ENCODE measurements at places on chromosomes 4 and X. TPM values are rescaled to one million over a fixed set of nuclear protein-coding genes. Genes with fewer than 3 reads are reported as not detected.

GRCh38 chrX:118718737-118719136 is 8.7 kb upstream of the IL13RA1 start:
- H3K27ac ChIP-seq, result no peak overlapping the region
- DNase-seq, result no peak
- no peaks in the 10 kb centered on the region for H3K36me3 ChIP-seq

DNA sequence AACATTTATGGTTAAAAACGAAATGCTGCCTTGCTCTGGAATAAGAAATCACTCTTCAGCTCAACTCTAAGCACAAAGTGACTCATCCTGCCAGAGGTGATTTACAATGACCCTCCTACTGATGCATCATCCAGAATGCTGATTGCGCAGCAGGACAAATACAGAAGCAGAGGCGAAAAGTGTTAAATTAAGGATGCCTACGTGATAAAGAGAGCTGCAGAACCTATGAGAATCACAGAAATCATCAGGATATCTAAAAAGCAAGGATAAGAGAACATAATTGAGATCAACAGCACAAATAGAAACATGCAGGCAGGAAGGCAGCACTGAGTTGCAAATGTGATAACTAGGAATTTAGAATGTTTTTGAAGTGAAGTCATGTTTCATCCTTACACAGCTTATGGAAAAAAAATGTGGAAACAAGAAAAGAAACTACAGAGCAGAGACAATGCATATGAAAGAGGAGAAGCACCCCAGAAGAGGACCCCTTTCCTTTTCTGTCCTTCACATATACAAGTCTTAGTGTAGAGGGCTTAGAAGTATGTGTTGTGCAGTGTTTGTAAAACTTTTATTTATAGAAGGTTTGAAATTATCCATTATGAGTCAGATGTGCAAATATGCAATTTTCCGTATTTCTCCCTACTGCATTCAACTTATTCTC is 188.4 kb downstream of the SLC7A11 start:
- no peak overlapping the region for H3K4me3 ChIP-seq
- H3K27ac ChIP-seq, result peak overlapping the region; percentile 65
- no peak for DNase-seq
- H3K27me3 ChIP-seq, result no peaks in the 10 kb centered on the region
- no peaks in the 10 kb centered on the region for H3K36me3 ChIP-seq

- no peaks in the 10 kb centered on the region for H3K36me3 ChIP-seq
- no peaks in the 10 kb centered on the region for H3K4me1 ChIP-seq
- no peak overlapping the region for H3K4me3 ChIP-seq
- DNase-seq, result no peak
Measured at GRCh38 chrX:81238166-81238565, 36.3 kb downstream of the SH3BGRL start.

The ZCCHC12 gene
- total RNA-seq, result 3.7 TPM

- H3K36me3 ChIP-seq, result no peaks in the 10 kb centered on the region
- H3K27ac ChIP-seq, result no peak overlapping the region
- DNase-seq, result no peak
- no peaks in the 10 kb centered on the region for H3K4me1 ChIP-seq
- H3K4me3 ChIP-seq, result no peak overlapping the region
Measured at GRCh38 chr4:148089624-148090023, 352.6 kb downstream of the NR3C2 start.

DNA sequence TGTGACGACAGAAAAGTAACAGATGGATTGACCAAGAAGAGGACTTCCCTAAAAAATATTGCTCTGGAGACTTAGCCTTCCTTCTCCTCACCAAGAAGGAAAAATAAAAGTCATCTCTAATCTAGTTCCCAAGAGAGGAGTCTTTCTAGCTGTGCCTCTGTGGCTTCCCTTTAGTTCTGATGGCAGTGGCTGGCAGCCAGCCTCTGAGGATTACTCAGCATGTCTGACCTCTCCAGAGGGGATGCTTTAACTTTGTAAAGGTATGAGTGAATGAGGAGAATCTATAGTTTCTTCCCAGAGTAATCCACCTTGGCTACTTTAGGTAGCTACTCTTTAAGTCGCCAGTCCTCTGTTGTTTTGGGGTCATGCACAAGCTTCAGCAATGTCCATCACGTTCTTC is 163.9 kb upstream of the KIT start:
- H3K4me3 ChIP-seq, result no peak overlapping the region
- H3K36me3 ChIP-seq, result no peaks in the 10 kb centered on the region
- H3K27ac ChIP-seq, result no peak overlapping the region

The DMP1 gene
- not detected for total RNA-seq

The SHROOM2 gene
- total RNA-seq, result 8.8 TPM

The GRID2 gene
- total RNA-seq, result not detected

DNA sequence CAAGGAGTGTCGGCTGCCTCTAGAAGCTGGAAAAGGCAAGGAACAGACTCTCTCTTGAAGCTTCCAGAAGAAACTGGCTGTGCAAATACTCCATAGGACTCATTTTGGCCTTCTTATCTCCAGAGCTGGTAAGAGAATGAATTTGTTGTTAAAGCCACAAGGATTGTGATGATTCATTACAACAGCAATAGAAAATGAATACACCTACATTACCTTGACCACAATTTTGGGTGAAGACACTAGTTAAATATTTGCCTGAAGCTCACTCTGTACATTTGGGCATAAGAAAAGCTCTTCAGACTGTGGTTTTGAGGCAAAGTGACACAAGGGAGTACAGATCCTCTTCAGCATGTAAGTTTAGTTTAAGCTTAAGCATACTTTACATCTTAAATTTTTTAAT is 134.5 kb upstream of the TLL1 start:
- H3K27ac ChIP-seq, result no peak overlapping the region
- no peak for DNase-seq
- H3K36me3 ChIP-seq, result no peaks in the 10 kb centered on the region
- H3K27me3 ChIP-seq, result no peaks in the 10 kb centered on the region

- H3K36me3 ChIP-seq, result peaks cover 8% of the 10 kb centered on the region
- no peak overlapping the region for H3K27ac ChIP-seq
- no peak for DNase-seq
- no peak overlapping the region for H3K4me3 ChIP-seq
- peaks cover 42% of the 10 kb centered on the region for H3K4me1 ChIP-seq
Measured at GRCh38 chr4:139304920-139305319, 2.6 kb upstream of the NDUFC1 start.

- H3K36me3 ChIP-seq, result no peaks in the 10 kb centered on the region
- no peak overlapping the region for H3K4me3 ChIP-seq
- H3K4me1 ChIP-seq, result peaks cover 1% of the 10 kb centered on the region
- H3K27ac ChIP-seq, result no peak overlapping the region
- H3K27me3 ChIP-seq, result no peaks in the 10 kb centered on the region
Measured at GRCh38 chr4:83340692-83341343, 6.2 kb upstream of the HPSE start.

- no peak for DNase-seq
- H3K36me3 ChIP-seq, result no peaks in the 10 kb centered on the region
- no peak overlapping the region for H3K27ac ChIP-seq
- no peaks in the 10 kb centered on the region for H3K27me3 ChIP-seq
- H3K4me3 ChIP-seq, result no peak overlapping the region
Measured at GRCh38 chr4:129278868-129279267, 182.9 kb downstream of the C4orf33 start.

DNA sequence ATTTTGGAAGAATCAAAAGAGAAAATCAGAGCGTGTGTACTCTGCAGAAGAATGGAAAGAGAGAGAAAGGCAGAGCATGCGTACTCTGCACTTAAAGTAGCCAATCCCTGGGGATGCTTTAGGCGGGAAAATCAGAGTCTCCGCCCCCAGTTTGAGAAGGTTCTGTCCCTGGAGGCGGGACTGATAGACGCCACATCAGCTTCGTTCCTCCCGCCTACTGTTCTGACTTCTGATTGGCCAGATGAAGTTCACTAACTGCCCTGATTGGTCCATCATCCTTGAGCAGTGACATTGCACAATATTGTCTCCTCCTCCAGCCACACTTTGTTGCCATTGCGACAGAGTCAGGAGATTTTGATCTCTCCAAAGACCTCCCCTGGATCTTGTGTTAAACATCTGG is 23.8 kb downstream of the SSX1 start:
- no peaks in the 10 kb centered on the region for H3K4me1 ChIP-seq
- no peak overlapping the region for H3K4me3 ChIP-seq
- no peak overlapping the region for H3K27ac ChIP-seq
- H3K27me3 ChIP-seq, result no peaks in the 10 kb centered on the region
- no peaks in the 10 kb centered on the region for H3K36me3 ChIP-seq

- H3K27ac ChIP-seq, result no peak overlapping the region
- H3K36me3 ChIP-seq, result no peaks in the 10 kb centered on the region
- no peak overlapping the region for H3K4me3 ChIP-seq
- H3K4me1 ChIP-seq, result no peaks in the 10 kb centered on the region
- no peak for DNase-seq
- H3K27me3 ChIP-seq, result no peaks in the 10 kb centered on the region
Measured at GRCh38 chr4:80425124-80426100, 89.9 kb downstream of the CFAP299 start.

GRCh38 chr4:10005632-10006031 is 15.7 kb downstream of the SLC2A9 start:
- H3K27ac ChIP-seq, result peak overlapping the region; percentile 51
- peaks cover 37% of the 10 kb centered on the region for H3K4me1 ChIP-seq
- H3K36me3 ChIP-seq, result no peaks in the 10 kb centered on the region
- H3K4me3 ChIP-seq, result no peak overlapping the region
- no peaks in the 10 kb centered on the region for H3K27me3 ChIP-seq

The TMEM150C gene
- 10.6 TPM for total RNA-seq

The EREG gene
- 1.2 TPM for total RNA-seq

DNA sequence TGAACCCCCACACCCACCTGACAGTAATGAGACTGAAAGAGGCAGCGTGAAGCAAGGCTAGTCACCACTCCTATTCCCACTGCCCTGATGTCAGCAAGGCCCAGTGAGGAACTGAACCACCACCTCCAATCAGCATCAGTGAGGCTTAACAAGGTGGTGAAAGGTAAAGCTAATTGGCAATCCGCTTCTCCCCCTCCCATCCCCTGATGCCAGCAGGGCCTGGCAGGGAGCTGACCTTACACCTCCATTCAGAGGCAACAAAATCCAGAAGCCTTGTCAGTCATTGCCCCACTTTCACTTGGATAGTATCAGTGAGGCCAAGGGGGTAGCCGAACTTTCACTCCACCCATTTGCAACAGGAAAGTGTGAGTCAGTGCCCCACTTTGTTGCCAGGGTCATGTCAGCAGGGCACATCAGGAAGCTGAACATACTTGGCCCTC is 60.8 kb downstream of the AWAT2 start:
- DNase-seq, result no peak
- H3K27ac ChIP-seq, result no peak overlapping the region
- H3K4me1 ChIP-seq, result no peaks in the 10 kb centered on the region
- no peak overlapping the region for H3K4me3 ChIP-seq
- no peaks in the 10 kb centered on the region for H3K36me3 ChIP-seq
- H3K27me3 ChIP-seq, result no peaks in the 10 kb centered on the region

GRCh38 chrX:140723121-140723715 is 13.7 kb downstream of the LINC00632 start:
- H3K4me3 ChIP-seq, result no peak overlapping the region
- H3K27me3 ChIP-seq, result no peaks in the 10 kb centered on the region
- no peaks in the 10 kb centered on the region for H3K36me3 ChIP-seq
- no peak for DNase-seq

DNA sequence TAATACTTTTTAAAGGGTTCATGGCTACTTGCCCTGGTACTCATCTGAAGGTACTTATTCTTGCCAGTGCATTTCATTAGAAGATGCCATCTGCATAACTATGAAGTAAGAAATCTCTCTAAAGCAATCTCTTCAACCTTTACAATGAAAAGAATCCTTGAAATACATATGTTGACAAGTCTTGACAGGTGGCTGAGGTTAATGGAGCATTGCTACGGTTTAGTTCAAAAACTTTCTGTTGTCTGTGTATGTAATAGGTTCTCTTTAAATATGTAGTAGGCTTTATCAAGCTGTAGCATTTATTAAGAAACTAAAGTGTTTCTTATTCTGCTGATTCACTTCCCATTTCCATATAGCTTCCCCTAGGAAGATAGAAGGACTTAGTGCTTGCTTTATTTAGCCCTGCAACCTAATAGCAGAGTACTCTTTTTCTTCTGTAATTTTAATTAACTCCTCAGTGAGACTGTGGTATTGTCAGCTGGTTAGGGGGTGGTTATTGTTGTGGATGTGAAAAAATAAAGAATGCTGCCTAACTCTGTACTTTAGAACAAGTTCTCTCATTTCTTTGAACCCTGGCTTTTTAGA is 39.3 kb downstream of the SLAIN2 start:
- H3K4me1 ChIP-seq, result peaks cover 22% of the 10 kb centered on the region
- peaks cover 16% of the 10 kb centered on the region for H3K36me3 ChIP-seq

- no peak overlapping the region for H3K27ac ChIP-seq
- no peaks in the 10 kb centered on the region for H3K27me3 ChIP-seq
- H3K4me1 ChIP-seq, result peaks cover 24% of the 10 kb centered on the region
- no peak for DNase-seq
Measured at GRCh38 chr4:100288811-100289529, 98.7 kb upstream of the DDIT4L start.

GRCh38 chr4:22987870-22988269 is 295.1 kb downstream of the GBA3 start:
- H3K27me3 ChIP-seq, result no peaks in the 10 kb centered on the region
- H3K27ac ChIP-seq, result no peak overlapping the region
- no peak for DNase-seq
- no peaks in the 10 kb centered on the region for H3K4me1 ChIP-seq

DNA sequence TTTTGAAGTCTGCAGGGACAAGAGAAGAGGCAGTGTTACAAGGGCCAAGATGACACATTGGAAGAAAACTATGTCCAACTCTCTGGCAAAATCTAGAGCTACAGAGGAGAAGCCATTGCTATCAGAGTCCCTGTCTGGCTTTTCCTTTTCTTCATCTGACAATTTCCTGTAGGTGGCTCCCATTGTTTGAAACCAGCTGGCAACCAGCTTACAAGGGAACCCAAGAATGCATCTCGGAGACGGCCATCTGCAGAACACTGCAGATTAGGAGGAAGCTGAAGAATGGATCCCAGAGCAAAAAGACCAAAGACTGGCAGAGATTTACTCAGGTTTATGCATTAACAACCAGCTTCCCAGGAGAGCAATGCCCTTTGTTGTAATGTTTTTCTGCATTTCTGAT is 216.2 kb upstream of the CTSO start:
- H3K36me3 ChIP-seq, result no peaks in the 10 kb centered on the region
- no peak overlapping the region for H3K4me3 ChIP-seq
- no peak overlapping the region for H3K27ac ChIP-seq
- H3K27me3 ChIP-seq, result no peaks in the 10 kb centered on the region
- H3K4me1 ChIP-seq, result no peaks in the 10 kb centered on the region

DNA sequence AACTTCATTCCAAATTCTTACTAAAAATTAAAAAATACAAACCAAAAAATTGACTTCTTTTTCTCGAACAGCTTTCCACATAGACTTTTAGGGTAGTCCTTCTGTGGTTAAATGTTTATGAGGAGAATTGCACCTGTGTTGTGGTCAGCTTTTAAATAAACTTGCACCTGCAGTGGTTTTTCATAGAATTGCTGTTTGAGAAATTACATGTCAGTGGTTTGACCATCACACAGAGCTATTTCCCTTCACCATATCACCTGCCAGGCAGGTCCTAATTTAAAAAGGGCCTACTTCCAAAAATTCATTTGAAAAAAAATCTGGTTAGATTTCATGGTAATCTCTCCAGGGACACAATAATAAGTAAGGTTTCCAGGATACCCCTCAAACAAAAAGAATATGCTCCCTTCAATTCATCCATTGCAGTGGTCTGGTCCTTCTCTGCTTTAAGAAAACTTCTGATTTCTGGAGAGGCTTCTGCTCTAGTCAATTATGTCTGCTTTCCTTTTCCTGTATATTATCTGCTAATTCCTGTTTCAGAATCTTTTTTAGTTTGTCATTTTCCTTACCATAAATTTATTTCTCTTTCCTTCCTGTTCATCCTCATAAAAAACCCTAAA is 9.8 kb upstream of the UTP3 start:
- no peaks in the 10 kb centered on the region for H3K36me3 ChIP-seq
- no peaks in the 10 kb centered on the region for H3K4me1 ChIP-seq
- H3K27ac ChIP-seq, result no peak overlapping the region
- DNase-seq, result no peak
- H3K4me3 ChIP-seq, result no peak overlapping the region

All from vagina (tissue), 2 donors.